ENCODE measurements at places on chromosomes 11 and 22. TPM values are rescaled to one million over a fixed set of nuclear protein-coding genes. Genes with fewer than 3 reads are reported as not detected.

The PRODH gene
- 0.56 TPM for total RNA-seq

The DLG2 gene
- 2.1 TPM for total RNA-seq

The KDELR3 gene
- total RNA-seq: 0.94 TPM

The GAB4 gene
- not detected for total RNA-seq

The RASD2 gene
- not detected for total RNA-seq

DNA sequence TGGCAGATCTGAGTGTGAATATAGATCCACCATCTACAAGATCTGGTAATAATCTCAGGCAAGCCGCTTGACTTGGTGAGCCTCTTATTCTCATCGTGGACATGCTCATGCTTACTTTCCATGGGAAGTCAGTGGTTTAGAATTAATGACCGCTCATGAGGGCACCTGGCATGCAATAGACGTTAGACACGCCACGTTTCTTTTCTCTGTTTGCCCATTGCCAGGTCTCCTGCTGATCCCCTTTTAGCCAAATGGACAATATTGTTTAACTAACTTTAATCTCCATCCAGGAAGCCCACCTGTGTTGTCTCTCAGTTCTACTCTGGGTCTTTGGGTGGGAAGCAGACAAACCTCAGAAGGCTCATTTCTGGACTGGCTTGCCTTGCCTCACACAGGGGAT is 439.1 kb downstream of the ETS1 start:
- no peak for DNase-seq
- H3K4me3 ChIP-seq: no peak overlapping the region
- H3K27me3 ChIP-seq: no peaks in the 10 kb centered on the region
- H3K4me1 ChIP-seq: no peaks in the 10 kb centered on the region
- no peaks in the 10 kb centered on the region for H3K36me3 ChIP-seq
- H3K27ac ChIP-seq: no peak overlapping the region

GRCh38 chr11:825366-826226 is 2.1 kb upstream of the CRACR2B start:
- peaks cover 24% of the 10 kb centered on the region for H3K27me3 ChIP-seq
- H3K27ac ChIP-seq: no peak overlapping the region
- H3K36me3 ChIP-seq: peaks cover 15% of the 10 kb centered on the region
- H3K4me3 ChIP-seq: no peak overlapping the region
- DNase-seq: no peak

GRCh38 chr11:128592454-128592853 is 5.1 kb upstream of the ETS1 start:
- H3K36me3 ChIP-seq: no peaks in the 10 kb centered on the region
- H3K27ac ChIP-seq: no peak overlapping the region
- H3K4me3 ChIP-seq: no peak overlapping the region
- peaks cover 3% of the 10 kb centered on the region for H3K4me1 ChIP-seq
- H3K27me3 ChIP-seq: no peaks in the 10 kb centered on the region
